Osteocyte (in vitro differentiated cells): ENCODE measurements at places on chromosomes 16 and 17. TPM values are rescaled to one million over a fixed set of nuclear protein-coding genes. Genes with fewer than 3 reads are reported as not detected.

DNA sequence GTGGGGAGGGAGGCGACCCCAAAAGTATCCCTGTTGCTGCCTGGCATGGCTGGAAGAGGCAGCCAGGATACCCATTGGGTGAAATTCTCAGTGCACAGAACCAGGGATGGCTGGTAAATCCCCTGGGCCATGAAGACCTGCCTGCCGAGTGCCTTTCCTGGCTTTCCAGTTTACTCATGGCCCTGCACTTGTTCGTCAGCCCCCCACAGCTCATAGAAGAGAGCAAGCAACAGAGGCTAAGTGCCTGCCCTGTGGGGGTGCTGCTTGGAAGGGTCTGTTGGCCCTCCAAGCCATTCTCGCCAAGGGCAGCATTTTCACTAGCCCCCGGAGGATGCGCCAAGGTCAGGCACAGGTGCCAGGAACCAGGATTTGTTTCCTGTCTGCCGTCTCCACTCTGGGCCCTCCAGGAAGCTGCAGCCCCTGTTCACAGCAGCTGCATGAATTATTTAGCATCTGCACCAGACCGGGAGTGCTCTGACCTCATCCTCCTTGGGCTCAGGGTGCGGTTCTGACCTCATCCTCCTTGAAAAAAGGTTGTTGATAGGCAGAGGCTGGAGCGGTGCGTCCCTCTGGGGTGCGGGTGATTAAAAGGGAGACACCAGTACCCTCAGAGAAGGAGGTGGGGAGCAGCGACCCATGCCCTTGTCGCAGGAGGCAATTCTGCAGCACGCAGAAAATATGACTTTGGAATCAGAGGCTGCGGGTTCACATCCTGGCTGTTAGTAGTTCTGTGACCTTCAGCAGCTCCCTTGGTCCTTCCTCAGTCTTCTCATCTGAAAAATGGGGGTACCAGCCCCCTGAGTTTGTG is 14.2 kb upstream of the CD300A start:
- DNase-seq = no peak

- DNase-seq = no peak
Measured at GRCh38 chr16:4093495-4094126, 22.6 kb downstream of the ADCY9 start.

The SHBG gene
- 0.97 and 1.4 TPM in 2 replicates for total RNA-seq

- no peak for DNase-seq
Measured at GRCh38 chr16:68445458-68445857, 2.9 kb downstream of the SMPD3 start.

- no peak for DNase-seq
Measured at GRCh38 chr17:79036596-79036995, 12.6 kb downstream of the C1QTNF1 start.
